NCI-H2171 treated with DMSO at 0.1 percent for 48 hours (cell line): ENCODE measurements at places on chromosomes 16 and 17.

- DNase-seq, result no peak
Observed at GRCh38 chr16:11914210-11915113, 1.3 kb downstream of the GSPT1 start.

GRCh38 chr16:74213372-74213771, 83.2 kb upstream of the PSMD7 start:
- DNase-seq, result no peak

DNA sequence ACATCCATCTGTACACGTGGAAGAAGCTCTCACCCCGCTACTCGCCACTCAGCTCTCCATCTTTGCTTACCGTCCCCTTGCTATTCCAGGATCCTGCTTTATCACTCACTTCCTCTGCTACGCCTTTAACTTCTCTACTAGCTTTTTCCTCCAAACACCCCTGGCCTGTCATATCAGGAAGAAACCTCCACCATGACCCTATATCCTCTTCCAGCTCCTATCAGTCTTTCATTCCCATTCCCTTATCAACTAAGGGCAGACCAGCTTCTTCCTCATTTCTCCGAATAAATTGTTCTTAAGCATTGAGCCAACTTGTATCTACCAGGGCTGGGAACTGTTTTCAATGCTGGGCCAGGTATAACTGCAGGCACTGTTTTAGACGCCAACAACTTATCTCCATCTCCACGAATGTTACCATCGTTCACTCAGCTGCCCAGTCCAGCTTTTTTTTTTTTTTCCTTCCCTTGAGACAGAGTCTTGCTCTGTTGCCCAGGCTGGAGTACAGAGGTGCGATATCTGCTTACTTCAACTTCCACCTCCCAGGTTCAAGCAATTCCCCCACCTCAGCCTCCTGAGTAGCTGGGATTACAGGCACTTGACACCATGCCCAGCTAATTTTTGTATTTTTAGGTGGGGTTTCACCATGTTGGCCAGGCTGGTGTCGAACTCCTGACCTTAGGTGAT, 4.3 kb downstream of the IQCK start:
- no peak for DNase-seq

GRCh38 chr17:59154721-59155438, at the start of gene SKA2:
TSS of gene SKA2 (minus strand) at chr17:59155186. CDS start at chr17:59155163, 23 bp downstream.
- DNase-seq, result peak; percentile 100

DNA sequence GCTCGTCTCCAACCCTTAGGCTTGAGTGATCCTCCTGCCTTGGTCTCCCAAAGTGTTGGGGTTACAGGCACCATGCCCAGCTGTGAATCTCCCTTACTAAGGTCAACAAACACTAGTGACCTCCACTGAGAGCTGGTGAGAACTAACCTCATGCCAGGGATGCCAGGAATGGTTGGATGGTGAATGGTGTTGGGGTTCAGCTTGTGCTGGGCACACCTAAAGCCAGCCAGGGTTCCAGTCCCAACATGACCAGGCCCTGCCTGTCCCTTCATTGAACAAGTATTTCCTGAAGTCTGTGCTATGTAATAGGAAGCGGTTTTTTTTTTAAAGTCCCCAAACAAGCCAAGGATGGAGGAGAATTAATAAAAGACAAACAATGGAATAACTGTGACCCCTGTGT, 56.0 kb upstream of the TOB1 start:
- no peak for DNase-seq

- DNase-seq, result no peak
Observed at GRCh38 chr17:39813631-39814030, 50.5 kb downstream of the IKZF3 start.

- DNase-seq, result no peak
Observed at GRCh38 chr17:47714773-47715396, 18.2 kb upstream of the TBX21 start.

- DNase-seq, result no peak
Observed at GRCh38 chr17:31411707-31412285, 20.3 kb downstream of the RAB11FIP4 start.

DNA sequence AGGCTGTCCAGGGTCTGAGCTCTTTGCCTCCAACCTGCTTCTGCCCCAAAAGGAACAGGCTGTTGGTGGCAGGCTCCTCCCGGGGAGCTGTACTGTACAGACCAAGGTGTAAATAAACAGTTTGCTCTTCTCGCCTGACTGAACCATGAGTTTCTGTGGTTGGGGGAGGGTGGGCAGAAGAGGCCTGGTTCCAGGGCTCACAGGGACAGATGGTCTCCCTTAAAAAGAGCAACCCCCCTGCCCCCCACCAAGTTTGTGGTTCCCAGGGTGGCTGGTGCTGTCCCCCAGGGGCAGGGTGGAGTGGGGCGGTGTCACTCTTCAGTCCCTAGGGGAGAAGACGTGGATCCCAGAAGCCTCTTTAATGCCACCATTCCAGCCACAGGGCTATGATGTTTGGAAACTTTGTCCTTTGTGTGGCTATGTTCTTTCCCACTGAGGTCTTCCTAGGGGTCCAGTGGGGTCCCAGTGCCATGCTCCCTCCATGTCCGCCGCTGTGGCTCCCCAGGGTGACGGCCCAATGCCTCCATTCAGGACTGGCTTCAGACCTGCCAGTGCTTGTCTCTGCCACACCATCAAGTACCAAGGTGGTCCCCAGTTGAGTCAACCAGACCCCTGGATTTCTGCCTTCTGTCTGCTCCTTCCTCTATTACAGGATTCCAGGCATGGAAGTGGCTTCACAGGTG, 146.7 kb downstream of the RAB11FIP4 start:
- DNase-seq, result peak; percentile 92

DNA sequence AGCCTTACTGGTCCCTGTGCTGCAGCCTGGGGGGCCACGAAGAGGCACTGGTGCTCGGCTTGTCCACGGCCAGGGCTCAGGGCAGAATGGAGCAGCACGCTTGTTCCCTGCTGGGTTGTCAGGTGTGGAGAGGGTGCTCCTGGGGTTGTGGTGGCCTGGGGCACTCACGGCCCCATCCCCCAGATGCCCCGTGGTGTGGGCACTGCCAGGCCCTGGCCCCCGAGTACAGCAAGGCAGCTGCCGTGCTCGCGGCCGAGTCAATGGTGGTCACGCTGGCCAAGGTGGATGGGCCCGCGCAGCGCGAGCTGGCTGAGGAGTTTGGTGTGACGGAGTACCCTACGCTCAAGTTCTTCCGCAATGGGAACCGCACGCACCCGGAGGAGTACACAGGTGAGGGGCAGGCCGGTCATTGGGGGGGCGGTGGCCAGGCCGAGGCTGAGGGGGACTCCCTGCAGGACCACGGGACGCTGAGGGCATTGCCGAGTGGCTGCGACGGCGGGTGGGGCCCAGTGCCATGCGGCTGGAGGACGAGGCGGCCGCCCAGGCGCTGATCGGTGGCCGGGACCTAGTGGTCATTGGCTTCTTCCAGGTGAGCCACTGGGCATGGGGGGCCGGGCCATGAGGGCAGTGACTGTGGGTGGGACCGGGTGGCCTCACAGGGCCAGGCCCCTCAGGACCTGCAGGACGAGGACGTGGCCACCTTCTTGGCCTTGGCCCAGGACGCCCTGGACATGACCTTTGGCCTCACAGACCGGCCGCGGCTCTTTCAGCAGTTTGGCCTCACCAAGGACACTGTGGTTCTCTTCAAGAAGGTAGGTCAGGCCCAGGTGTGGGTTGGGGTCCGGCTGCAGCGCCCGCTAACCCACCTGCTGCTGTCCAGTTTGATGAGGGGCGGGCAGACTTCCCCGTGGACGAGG, 1.5 kb downstream of the PDIA2 start:
- DNase-seq, result no peak

- no peak for DNase-seq
Observed at GRCh38 chr17:39325528-39326240, 75.7 kb downstream of the FBXL20 start.

DNA sequence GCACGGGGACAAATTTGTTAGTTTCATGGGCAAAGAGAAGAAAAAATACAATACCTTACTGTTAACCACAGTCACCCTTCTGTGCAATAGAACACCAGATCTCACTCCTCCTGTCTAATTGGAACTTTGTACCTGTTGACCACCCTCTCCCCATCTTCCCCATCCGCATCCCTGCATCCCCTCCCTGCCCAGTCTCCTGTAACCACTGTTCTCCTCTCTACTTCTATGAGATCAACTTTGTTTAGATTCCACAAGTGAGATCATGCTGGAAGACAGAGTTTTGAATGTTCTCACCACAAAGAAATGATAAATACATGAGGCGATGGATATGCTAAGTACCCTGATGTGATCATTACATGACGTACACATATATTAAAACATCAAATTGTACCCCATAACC, 47.7 kb downstream of the CLEC16A start:
- DNase-seq, result no peak

- DNase-seq, result peak; percentile 89
Observed at GRCh38 chr17:32298721-32299579, 33.3 kb downstream of the RHBDL3 start.

- no peak for DNase-seq
Observed at GRCh38 chr17:57528058-57528451, 217.0 kb downstream of the CCDC182 start.

- peak; percentile 23 for DNase-seq
Observed at GRCh38 chr17:4450710-4451316, 17.1 kb downstream of the SPNS3 start.

GRCh38 chr17:39660397-39661385, 4.5 kb upstream of the TCAP start:
- no peak for DNase-seq

GRCh38 chr16:30166202-30166902, 17.1 kb upstream of the CORO1A start:
- DNase-seq, result no peak

- peak; percentile 94 for DNase-seq
Observed at GRCh38 chr16:3012828-3013420, at the start of gene CLDN9. TSS of gene CLDN9 (plus strand) at chr16:3012923. CDS start at chr16:3013363, 440 bp downstream.

DNA sequence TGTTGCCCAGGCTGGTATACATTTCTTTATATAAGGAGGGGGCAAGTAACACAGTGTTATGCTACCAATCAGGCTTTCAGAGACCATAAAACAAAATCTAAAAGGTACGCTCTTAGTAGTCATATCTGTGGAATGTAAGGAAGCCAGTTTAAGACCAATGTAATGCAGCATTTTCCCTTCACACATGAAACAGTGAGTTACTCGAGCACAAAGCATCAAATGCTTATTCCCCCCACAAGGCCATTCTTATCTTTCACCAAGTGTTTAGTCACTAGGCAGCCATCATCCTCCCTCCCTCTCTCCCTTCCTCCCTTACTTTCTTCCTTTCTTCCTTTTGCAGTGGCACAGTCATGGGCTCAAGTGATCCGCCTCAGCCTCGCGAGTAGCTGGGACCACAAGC, 12.8 kb downstream of the HMOX2 start:
- DNase-seq, result no peak

DNA sequence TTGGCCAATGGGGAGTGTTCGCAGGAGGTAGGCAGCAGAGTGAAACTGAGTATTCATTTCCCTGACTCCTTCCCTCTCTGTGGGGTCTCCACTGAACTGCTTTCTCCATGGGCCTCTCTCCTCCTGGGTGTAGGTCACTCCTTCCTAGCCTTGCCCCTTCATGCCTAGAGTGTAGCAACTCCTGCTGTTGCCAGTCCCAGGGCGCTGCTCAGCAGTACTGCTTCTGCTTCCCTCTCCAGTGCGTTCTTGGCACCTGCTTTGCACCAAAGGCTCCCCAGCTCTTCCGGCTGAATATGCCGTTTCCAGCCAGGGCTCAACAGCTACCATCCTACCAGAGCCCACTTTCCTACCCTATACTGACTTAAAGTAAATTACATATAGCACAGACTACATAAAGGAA, 92.2 kb downstream of the MAF start:
- DNase-seq, result no peak

- DNase-seq, result no peak
Observed at GRCh38 chr16:88773812-88774291, 11.2 kb downstream of the PIEZO1 start.

DNA sequence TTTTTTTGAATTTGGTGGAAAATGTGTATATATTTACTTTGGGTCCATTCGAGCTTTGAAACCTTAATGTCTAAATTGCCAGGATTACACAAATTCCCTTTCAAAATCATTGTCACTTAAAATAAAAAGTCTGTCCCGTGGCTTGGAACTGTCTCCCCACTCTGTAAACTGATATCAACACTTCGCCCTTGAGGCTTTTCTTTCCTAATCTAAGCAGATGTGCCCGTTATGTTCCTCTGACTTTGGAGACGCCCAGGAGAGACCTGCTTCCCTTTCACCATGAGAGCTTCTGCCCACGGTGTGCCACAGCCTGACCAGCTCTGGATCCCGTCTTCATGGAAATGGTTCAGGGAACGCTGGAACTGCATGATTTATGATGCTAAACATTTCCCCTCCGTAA, 151.3 kb downstream of the C16orf95 start:
- peak; percentile 70 for DNase-seq

DNA sequence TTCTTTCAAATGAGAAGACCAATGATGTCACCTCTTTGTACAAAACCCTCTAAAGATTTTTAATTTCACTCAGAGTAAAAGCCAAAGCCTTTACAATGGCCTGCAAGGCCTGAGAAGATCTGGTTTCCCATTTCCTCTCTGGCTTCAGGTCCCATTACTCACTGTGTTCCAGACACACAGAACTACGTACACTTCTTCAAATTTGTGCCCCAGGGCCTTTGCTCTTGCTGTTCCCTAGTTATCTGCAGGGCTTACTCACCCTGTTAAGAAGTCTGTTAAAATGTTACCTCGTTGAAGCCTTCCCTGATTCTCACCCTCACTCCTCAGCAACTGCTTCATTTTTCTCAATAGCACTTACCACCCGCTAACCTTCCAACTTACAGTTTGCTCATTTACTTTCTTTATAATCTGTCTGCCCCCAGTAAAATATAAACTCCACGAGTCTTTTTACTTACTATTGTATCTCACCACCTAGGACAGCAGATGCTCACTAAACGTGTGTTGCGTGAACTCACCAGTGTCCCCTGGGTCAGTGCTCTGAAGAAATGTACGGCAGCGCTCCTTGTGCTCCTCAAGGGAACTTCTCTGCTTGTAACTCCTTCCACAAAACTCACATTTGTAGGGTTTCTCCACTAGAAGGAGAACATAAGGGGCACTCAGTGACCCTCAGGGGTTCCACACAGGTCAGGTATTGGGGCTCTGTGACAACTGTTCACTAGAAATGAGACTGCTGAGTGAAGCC, 50.2 kb downstream of the GRB7 start:
- no peak for DNase-seq

GRCh38 chr16:14300705-14301168, 229.6 kb downstream of the MRTFB start:
- DNase-seq, result peak; percentile 57

- no peak for DNase-seq
Observed at GRCh38 chr17:48044851-48045250, 3.3 kb upstream of the NFE2L1 start.
